Activated gamma-delta T cell treated with Interleukin-2 at 50 U/mL for 16 hours (primary cell): ENCODE measurements at places on chromosomes 2 and 18.

DNA sequence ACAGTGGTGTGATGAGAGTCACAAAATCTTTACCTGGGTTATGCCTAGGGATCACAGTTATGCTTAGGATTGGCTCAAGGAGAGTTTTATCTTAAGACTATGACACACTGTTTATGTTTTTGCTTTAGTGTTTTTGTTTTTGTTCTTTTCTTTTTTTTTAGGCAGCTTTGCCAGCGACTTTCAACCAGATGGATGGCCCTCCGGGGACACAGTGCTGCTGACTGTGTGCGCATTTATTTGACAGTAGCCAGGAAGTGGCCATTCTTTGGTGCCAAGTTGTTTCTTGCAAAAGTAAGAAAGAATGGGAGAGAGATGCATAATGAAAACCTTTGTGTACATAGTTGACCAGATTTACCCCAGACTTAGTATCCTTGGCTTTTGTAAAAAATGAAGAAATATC is 15.1 kb upstream of the DYNC2LI1 start:
- DNase-seq: no peak

DNA sequence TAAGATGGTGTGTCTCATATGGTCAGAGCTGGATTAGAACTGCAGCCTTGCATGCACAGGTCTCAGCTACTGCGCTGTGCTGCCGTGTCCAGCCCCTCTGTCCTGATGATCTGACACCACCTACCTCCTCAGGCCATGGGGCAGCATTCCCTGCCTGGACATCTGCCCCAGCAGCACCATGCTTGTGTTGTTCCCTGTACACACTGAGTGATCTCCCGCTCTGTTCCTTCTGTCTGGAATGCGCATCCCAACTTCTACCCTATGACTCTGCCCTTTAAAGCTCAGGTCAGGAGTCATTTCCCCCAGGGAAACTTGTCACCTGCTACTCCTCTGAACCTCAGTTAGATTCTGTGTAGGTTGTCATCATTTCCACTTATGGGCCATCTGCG is 157.4 kb upstream of the TTC39C start:
- DNase-seq: no peak

DNA sequence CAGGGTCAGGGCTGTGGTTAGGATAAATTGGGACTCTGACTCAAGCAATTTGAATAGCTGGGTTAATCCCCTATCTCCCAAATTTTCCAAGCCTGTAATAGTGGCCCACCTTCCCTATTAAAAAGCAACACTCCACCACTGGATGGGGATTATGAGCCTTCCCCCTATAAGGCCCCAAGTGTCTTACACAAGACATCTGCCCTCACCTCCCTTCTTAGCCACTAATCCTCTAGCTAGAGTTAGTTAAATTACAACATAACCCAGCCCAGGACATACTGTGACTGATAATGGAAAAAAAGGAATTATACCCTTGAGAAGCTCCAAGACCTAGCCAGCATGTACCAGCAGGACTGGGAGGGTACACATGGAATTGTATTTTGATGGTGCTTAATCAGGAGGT is 190.4 kb downstream of the NRP2 start:
- no peak for DNase-seq

DNA sequence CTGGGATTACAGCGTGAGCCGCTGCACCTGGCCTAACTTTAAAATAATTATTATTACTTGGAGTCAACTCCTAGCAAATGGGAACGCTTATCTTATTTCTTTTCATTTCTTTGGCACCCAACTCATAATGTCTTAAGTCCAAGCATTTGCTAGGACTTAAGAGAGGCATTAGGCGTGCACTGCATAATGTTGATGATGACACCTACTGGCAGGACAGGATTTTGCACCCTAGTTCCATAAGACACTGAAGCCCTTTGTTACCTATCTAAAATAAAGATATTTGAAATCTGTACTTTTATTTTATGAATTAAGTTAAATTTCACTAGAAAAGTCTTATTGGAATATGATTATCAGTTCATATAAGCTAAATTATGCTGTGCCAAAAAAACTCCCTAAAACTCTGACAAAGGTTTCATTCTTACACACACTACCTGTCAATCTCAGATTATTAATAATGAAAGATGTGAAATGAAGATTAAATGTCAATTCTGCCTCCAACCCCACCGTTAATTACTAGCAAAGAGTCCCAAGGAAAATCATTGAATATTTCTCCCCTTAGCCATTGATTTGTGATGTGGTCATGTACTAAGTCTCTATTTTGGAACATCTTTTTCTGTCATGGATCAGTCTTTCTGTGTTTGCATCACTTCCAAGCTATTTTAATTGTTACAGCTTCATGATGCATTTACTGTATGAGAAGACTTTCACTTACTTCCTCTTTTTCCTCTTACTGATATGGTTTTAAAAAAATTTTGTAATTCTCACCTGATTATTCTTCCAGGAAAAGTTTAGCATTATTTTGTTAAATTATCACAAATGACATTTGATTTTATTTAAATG is 12.7 kb upstream of the CDH2 start:
- peak; percentile 11 for DNase-seq

GRCh38 chr2:94861308-94862152 is 9.7 kb upstream of the TEKT4 start:
- no peak for DNase-seq

DNA sequence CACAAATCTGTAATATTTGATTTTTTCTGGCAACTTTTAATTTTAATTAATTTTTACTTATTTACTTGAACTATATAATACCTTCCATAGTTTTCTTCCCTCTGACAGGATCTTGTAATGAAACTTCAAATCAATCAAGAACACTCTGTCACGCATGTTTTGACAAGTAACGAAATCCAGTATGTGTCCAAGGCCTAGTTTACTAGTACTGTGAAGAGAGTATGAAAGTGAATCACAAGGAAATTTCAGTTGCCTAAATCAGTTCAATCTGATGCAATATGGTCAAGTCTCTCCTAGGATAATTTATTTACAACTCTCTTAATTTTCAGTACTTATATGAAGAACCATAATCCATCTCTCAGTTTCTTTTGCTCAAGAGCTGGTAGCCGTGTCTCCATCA is 1344.6 kb upstream of the ZEB2 start:
- DNase-seq: no peak

- no peak for DNase-seq
Measured at GRCh38 chr18:56444201-56444600, 194.2 kb downstream of the TXNL1 start.

DNA sequence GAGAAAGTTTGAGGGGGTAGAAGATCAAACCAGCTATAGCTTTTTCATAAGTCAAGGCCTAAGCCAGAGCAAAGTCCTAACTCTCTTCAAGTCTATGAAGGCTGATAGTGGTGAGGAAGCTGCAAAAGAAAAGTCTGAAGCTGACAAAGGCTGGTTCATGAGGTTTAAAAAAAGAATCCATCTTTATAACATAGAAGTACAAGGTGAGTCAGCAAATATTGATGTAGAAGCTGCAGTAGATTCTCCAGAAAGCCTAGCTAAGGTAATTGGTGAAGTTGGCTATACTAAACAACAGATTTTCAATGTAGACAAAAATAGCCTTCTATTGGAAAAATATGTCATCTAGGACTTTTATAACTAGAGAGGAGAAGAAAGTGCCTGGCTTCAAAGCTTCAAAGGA is 141.4 kb upstream of the ZNF521 start:
- DNase-seq: no peak
